ENCODE measurements at places on chromosomes 1 and 21.

DNA sequence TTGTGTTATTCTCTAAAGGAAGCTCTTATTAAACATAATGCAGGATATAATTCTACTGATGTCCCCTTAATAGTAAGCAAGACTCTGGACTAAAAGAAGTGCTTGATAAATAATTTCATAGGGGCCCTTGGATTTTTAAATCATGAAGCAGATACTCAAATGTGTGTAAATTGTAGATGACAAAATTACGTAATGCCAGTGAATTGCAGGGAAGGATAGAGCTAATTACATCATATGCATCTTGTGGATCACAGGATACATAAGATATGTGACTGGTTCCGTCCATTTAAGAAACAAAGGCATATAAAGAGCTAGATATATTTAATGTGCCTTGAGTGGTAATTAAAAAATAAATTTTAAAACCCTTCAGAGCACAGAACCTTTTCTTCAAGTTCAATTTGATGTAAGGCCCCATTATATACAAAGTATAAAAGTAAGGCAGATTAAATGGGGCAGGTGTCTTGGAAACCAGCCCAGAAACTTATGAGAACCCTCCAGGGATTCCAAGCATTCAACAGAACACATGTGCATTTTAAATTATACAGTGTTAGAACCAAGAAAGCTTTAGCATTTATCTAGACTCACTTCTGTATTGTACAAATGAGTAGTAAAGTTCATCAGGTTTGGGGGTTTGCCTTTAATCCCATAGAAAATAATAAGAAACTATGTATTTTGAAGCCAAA is 190.4 kb downstream of the NCAM2 start:
- no peak for DNase-seq

- no peak for DNase-seq
Measured at GRCh38 chr1:220249522-220249921, 22.7 kb downstream of the RAB3GAP2 start.

GRCh38 chr1:245060684-245061374 is 94.0 kb upstream of the KIF26B start:
- no peak for DNase-seq

DNA sequence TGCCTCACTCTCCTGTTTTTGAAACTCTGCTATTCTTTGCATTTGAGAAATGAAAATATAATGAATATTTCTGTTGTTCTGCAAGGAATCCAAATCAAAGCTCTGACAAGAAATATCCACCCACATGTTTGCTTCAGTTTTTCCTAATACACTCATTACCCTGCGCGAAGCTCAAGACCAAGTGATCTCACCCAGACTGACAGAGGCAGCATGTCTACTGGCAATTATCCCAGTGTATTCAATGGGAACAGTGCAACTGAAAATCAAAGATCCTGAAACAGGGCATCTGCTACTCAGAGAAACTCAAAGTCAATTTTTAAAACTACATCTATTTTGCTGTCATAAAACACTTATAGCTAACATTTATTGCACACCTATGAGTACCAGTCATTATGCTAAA is 321.0 kb upstream of the LRRC7 start:
- no peak for DNase-seq

- no peak for DNase-seq
Measured at GRCh38 chr21:27528697-27529096, 561.8 kb upstream of the ADAMTS5 start.

- no peak for DNase-seq
Measured at GRCh38 chr1:84291882-84292655, 9.4 kb upstream of the SAMD13 start.

DNA sequence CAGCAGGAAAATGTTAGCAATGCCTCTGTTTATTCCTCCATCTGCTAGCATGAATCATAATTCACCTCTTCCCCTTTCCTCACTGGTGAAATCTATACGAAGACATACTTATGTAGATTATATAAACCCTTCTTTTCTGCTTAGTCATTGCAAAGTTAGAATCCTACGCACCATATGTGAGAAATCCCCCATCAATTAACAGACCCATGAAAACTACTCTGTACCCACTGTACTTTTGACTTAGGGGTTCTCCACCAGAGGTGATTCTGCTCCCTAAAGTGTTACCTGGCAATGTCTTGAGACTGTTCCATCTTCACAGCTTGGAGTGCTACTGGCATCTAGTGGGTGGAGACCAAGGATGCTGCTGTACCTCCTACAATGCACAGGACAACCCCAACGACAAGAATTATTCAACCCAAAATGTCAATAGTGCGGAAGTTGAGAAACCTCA is 49.6 kb upstream of the KCTD3 start:
- DNase-seq: no peak

- DNase-seq: no peak
Measured at GRCh38 chr1:217528271-217528670, 102.6 kb downstream of the GPATCH2 start.

DNA sequence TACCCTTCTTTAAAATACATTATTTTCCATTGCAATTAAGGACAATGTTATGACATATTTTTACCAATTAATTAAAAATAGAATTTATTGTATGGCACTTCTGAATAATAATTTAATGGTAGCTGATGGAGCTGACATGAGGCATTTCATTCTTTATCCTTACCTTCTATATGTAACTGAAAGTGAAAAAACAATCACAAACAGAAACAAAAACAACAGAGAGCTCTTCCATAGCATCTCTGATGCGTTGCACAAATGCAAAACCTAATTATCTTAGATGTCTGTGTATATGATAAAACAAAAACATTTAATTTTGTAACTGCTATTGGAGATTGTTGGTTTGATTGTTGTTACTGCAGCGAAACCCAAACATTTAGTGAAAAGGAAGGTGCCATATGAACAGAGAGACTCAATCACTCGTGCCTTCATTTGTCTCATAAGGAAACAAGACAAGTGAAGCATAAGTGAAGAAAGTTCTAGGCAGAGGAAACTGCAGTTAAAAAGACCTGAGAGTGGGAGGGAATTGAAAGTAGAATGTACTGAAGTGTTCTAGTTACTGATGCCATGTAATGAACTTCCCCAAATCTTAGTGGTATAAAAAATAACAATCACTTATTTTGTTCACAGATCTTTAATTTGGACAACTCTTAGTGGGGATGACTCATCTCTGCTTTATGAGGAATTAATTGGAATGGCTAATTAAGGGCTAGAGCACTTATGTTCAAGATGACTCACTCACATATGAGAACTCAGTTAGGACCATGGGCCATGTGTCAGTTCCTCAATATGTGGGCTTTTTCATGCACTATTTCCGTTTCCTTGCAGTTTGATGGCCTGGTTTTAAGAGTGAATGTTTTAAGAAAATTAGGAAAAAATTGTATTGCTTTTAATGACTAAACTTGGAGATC is 245.0 kb upstream of the OLFM3 start:
- no peak for DNase-seq
